Posterior cingulate gyrus (tissue), 11 donors: ENCODE measurements at places on chromosomes 2 and 18.

DNA sequence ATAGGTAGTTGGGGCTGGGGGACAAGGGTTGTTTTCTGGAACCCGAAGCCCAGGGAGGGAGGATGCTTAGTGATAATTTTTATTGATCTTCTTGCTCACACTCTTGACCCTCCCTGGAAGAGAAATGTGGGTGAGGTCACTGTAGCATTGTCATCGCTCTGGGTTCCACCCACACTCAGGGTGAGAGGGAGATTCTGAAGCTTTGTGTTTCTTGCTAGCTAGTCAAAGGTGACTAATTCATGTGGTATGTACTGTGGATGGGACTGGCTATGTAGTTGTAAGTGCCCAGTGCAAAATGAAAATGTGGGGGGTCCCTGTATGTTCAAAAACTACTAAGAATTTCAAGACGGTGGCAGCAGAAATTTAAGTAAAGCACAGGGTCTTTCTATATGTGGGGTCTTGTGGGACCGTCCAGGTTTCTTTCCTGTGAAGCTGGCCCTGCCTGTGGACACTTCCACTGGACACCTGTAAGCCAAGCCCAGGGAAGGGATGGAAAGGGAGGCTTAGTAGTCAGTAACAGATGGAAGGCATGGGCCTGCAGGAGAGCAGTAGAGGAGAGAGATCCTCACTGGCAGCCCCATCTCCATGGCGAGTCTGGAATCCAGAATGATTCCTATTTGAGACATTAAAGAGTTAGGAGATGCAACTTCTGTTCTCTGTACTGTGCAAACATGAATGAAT is 35.0 kb downstream of the TSN start:
- no peak for DNase-seq

DNA sequence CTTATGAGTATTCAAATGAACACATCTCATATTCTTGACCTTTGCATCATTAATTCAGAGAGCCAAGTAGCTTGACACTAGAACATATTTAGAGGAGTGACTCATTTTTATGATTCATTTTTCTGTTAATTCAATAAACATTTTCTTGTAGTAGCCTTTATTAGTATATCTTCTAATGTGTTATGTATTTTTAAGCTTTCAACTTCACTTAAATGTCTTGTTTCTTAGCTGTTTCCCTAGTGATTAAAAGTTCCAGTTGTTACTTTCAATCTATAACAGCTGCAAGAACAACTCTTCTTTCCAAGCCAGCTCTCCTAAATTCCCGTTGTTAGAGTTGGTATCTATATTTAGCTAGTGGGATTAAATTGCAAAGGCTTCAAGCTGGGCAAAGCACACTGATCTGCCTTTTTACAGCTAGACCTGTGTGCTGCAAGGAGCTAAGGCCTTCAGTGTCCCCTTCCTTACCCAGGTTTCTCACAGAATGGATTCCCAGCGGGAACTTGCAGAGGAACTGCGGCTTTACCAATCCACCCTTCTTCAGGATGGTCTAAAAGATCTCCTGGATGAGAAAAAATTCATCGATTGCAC is at the start of gene KLHL41:
TSS of gene KLHL41 (plus strand) at position 405 of the 588 bp plus-strand sequence. CDS start at position 482, 77 bp downstream.
- DNase-seq, result no peak

GRCh38 chr2:121273116-121273515 is 11.9 kb downstream of the TFCP2L1 start:
- DNase-seq, result no peak

- DNase-seq, result no peak
Measured at GRCh38 chr18:22974707-22975106, 41.6 kb downstream of the RBBP8 start.

DNA sequence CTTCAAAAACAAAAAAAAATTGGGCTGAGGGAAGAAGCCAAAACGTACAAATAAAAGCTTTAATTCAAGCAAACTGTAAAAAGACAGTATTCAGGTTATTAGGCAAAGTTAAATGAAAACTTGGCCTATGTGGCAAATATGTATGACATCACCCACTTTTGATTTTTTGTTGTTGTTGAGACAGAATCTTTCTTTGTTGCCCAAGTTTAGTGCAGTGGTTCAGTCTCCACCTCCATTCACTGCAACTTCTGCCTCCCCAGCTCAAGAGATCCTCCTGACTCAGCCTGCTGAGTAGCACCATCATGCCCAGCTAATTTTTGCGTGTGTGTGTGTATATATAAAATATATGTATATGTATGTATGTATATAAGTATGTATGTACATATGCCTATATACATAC is 440.4 kb upstream of the NRXN1 start:
- no peak for DNase-seq

DNA sequence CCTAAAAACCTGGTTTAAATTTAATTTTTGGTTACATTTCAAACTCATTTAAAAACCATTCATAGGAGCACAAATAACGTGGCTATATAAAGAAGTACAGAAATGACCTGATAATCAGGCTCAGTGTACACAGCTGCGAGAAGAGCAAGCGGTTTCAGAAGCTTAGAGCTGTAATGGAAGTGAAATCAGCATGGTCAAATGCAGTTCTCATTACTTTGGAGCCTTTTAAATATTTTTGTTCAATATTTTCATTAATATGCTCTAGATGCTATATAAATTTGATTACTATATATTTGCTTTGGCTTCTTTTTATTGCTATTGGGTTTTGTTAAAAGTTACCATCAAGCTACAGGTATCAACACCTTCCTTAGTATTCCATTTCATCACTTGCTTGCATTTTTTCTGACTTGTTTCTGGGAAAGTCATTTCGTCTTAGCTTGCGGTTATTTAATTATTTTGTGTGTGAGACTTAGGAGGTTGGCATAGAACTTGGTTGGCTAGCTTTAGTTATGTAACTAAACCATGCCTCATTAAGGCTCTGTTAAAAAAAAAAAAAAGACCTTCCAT is 58.7 kb downstream of the AFTPH start:
- DNase-seq, result no peak

DNA sequence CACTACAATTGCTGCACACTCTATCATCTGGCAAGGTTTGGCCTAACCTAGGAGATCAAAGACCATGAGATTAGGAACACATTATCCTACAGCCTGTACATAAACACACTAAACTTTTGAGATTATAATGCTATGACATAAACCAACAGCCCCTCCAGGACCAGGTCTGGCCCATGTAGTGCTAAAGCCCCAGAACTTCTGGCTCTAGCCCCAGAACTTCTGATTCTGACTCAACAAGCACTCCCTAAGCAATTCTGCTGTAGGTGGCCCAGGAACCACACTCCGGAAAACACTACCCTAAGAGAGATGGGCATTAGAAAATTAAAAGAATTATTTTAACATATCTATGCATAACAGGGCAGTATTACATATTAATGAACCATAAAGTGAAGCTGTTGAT is 369.5 kb upstream of the LYPD1 start:
- DNase-seq, result no peak

DNA sequence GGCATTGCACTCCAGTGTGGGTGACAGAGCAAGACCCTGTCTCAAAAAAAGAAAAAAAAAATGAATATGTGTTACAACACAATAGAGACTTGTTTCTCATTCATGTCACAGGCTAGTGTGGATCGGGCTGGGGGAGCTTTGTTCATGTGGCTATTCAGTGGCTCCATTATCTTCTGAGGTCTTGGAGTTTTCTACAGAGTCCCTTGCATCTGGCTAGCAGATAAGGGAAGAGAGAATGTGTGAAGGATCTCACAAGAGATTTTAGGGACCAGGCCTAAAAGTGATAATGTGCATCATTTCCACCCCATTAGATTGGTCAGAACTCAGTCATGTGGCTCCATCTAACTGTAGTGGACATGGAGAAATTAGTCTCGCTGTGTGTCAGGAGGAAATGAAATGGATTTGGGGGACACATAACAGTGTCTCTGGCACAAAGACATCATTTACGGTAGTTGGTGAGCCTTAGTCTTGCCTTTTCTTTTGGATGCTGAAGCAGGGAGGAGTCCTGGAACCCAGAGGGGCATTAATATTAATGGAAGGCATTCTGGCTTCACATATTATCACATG is 32.4 kb upstream of the CASP10 start:
- DNase-seq, result no peak

- no peak for DNase-seq
Measured at GRCh38 chr18:48962252-48962993, 11.7 kb upstream of the SMAD7 start.
